ENCODE measurements at places on chromosomes 16 and 17.

DNA sequence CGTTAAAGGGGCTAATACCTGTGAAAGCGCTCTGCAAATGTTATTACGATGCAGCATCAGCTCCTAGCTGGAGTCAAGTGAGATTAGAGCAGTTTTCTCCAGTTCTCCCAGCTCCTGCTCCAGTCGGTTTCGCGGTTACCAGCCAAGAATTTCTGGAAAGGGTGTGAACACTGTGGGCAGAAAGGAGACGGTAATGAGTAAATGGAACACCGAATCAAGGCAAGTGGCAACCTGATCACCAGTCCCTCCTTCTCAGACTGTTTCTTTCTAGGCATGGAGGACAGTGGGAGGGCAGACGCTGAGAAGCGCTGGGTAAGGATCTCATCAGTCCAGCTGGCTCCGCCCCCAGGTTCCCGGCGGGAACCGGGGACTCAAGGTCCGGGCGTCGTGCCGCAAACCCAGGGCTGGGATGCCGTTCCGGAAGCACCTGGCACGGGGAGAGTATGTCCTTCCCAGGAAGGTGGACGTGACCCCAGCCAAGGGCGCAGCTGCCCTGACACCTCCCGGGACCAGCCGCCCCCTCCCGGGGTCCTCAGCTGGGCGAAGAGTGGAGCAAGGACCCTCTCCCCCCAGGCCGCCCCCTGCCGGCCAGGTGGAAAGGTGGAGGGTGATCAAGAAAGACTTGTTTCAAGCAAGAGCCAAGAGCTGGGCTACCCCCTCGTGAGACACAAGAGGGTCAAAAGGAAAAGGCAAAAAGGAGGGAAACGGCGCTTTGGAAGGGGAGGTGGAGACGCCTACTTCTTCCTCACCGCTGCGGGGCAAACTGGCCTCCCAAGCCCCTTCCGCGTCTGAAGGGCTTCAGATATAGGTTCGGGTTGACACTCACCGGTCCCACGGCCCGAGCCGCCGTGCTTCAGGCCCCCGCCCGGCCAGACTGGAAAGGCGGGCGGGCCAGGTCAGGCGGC is 481 bp downstream of the MYO19 start:
- DNase-seq: peak; percentile 36

- DNase-seq: no peak
Measured at GRCh38 chr16:2919511-2920255, 8.0 kb downstream of the FLYWCH1 start.

GRCh38 chr17:76357597-76358158 is 4.0 kb upstream of the PRPSAP1 start:
- no peak for DNase-seq

GRCh38 chr17:35774499-35774898 is 13.8 kb downstream of the C17orf50 start:
- DNase-seq: no peak

GRCh38 chr16:66874079-66874775 is 6.1 kb upstream of the PDP2 start:
- no peak for DNase-seq

GRCh38 chr17:29042679-29043538 is at the start of gene PIPOX:
Gene PIPOX (plus strand): TSS chr17:29043141. CDS start chr17:29043226, 85 bp downstream.
- no peak for DNase-seq

DNA sequence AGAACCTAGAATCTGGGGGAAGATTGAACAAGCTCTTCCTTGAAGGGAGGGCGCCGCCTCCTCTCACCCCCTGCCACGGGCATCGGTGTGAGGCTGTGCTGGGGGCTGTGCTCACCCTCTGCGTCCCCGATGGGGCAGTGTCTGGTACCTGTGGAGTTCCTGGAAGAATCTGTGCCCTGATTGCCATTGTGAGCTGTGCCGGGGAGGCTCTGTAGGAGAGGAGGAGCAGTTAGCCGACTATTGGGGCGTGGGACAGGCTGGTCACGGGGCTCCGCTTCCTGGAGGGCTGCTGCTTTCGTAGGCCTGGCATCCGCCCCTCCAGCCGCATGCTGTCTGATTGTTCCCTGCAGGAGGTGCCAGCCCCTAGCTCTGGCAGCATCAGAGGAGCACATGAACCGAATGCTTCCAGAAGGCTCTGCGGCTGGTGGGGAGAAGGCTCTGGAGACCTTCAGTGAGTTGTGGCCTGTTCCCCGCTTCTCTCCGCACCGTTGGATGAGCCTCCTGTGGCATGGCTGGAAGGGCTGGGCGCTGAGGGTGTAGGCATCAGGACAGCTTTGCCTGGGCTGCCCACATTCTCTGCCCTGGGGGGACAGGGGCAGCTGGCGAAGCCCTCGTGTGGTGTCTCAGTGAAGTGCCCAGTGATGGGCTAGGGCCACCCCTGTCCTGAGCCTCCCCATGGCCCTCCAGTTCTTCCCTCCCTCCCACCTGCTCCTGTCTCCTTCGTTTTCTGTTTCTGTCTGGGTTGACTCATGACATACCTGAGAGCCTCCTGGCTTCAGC is 86.9 kb downstream of the SEC14L1 start:
- no peak for DNase-seq

GRCh38 chr17:1089915-1090314 is 89.9 kb downstream of the ABR start:
- DNase-seq: no peak

GRCh38 chr17:48564188-48565021 is 13.7 kb downstream of the HOXB4 start:
- no peak for DNase-seq

DNA sequence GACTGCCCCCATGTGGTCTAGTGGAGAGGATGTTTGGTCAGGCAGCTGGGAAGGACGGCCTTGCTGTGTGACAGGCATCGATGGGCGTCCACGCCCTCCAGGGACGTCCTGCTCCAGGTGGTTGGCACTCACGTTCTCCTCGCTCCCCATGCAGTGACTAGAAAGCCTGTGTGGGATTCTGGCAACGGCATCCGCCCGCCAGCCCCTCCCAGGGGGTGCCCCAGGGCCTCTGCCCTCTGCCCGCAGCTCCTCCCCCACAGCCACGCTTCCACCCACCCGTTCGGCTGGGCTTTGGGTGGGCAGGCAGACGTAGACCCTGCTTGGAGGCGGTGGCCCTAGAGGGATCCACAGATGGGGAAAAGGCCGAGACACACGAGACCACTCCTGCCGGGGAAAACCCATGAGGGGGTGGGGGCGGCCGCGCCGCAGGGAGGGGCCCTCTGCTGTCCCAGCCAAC is 4.7 kb upstream of the IL17C start:
- no peak for DNase-seq

- DNase-seq: no peak
Measured at GRCh38 chr16:35296962-35297653, 1837.7 kb downstream of the TP53TG3F start.

- DNase-seq: no peak
Measured at GRCh38 chr17:17523001-17523730, 27.0 kb upstream of the RASD1 start.

- no peak for DNase-seq
Measured at GRCh38 chr17:82386255-82386831, 14.8 kb downstream of the UTS2R start.

DNA sequence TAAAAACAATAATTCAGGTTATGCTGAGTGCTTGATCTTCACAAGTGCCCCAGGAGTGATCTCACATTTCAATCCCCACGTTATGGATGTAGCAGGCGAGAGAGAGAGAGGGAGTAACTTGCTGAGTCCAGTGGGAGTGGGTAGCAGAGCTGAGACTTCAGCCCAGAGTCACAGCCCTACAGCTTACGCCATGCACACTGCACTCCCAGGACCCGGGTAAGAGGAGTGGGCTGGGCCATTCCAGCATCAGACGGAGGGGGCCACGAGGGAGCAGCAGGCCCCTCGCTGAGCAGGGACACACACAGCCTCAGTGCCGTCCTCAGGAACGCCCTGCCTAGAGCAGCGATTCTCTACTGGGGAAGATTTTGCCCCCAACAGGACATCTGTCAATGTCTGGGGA is 9.8 kb upstream of the KIF19 start:
- DNase-seq: no peak

GRCh38 chr16:85615014-85615851 is 2.1 kb downstream of the GSE1 start:
- no peak for DNase-seq

All from activated naive CD4-positive, alpha-beta T cell (primary cell).